Natural killer cell (primary cell): ENCODE measurements at places on chromosomes 1 and 21. TPM values are rescaled to one million over a fixed set of nuclear protein-coding genes. Genes with fewer than 3 reads are reported as not detected.

GRCh38 chr1:19703280-19703679, 38.6 kb downstream of the HTR6 start:
- no peak overlapping the region for H3K27ac ChIP-seq
- peaks cover 4% of the 10 kb centered on the region for H3K36me3 ChIP-seq
- no peaks in the 10 kb centered on the region for H3K27me3 ChIP-seq
- H3K4me1 ChIP-seq, result peaks cover 8% of the 10 kb centered on the region

- no peaks in the 10 kb centered on the region for H3K36me3 ChIP-seq
- peaks cover 19% of the 10 kb centered on the region for H3K4me1 ChIP-seq
These were observed 2.9 kb downstream of the CD84 start for GRCh38 chr1:160576390-160576789.

DNA sequence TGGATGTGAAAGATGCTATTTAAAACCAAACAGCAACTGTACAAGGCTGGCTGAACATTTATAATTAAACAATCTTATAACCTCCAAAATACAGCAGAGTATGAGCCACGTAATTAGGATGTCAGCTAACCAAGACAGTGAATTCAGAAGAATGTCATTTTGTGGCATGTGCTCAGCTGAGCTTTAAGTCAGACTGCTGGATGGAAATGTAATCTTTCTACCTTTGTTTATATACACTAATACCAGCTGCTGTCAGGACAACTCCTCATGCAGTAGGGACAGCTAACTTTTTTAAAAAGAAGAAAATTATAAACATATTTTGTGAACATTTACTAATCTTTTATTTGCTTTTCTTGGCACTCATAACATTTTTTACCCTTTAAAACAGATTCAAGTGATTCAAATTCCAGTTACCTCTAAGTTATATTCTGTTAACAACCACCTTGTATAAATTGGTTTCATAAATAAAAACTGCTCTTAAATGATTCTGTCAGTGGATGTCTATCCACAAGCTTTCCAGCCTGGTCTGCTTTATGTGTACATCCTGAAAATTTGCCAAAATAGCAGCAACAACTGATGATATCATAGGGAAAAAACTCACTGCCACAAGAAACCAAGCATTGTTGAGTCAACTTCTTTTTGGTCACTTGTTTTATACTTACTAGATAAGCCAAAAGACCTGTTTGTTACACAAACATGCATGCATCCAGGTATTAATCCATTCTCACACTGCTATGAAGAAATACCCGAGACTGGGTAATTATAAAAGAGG, 36.1 kb downstream of the DPH5 start:
- no peaks in the 10 kb centered on the region for H3K27me3 ChIP-seq
- H3K4me1 ChIP-seq, result no peaks in the 10 kb centered on the region
- no peak overlapping the region for H3K4me3 ChIP-seq
- no peak for DNase-seq

AIM2 gene
- total RNA-seq, result not detected

AJAP1 gene
- not detected for total RNA-seq
